Cardiac septum (tissue), 1 donor: ENCODE measurements at places on chromosomes 16 and 17. TPM values are rescaled to one million over a fixed set of nuclear protein-coding genes. Genes with fewer than 3 reads are reported as not detected.

GRCh38 chr16:35506018-35506897 is 2046.8 kb downstream of the TP53TG3F start:
- no peak for DNase-seq

The EVPL gene
- 0.05 TPM for total RNA-seq

The CCNF gene
- total RNA-seq, result 0.86 TPM

The MYH13 gene
- total RNA-seq, result not detected

DNA sequence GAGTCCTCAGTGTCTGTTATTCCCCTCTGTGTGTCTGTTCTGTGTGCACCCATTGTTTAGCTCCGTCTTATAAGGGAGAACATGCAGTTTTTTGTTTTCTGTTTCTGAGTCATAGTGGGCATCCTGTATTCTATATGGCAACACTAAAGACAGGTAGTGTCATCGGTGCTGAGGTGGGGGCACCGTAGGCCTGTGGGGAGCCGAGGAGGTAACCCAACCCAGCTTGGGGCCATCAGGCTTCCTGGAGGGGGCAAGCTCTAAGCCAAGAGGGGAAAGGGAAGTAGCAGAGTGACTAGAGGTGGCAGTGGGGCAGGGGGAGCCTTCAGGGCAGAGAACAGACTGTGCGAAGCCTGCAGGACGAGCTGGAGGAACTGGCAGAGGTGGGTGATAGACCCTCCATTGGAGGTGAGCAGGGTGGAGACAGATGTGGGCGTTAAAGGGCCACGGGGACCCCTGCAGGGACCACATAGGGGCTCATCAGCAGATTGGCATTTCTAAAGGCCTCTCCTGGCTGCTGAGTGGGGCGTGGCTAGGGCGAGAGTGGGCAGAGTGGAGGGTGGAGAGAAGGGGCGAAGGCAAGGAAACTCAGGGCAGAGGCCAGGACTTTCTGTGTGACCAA is 36.5 kb downstream of the CPNE2 start:
- no peak for DNase-seq

GRCh38 chr16:59605706-59606105 is 871.6 kb upstream of the GOT2 start:
- no peak for DNase-seq
